ENCODE measurements at places on chromosomes 6 and 20. TPM values are rescaled to one million over a fixed set of nuclear protein-coding genes. Genes with fewer than 3 reads are reported as not detected.

- H3K4me1 ChIP-seq = no peaks in the 10 kb centered on the region
- peaks cover 7% of the 10 kb centered on the region for H3K27me3 ChIP-seq
- H3K4me3 ChIP-seq = no peak overlapping the region
- H3K27ac ChIP-seq = no peak overlapping the region
- no peaks in the 10 kb centered on the region for H3K36me3 ChIP-seq
Observed at GRCh38 chr6:37741757-37742400, 44.2 kb upstream of the MDGA1 start.

Gene ADAM33
- not detected for total RNA-seq

Gene ABCC10
- 31.9 TPM for total RNA-seq

GRCh38 chr6:96789871-96790270 is 47.4 kb downstream of the GPR63 start:
- DNase-seq = no peak
- no peak overlapping the region for H3K27ac ChIP-seq
- H3K4me1 ChIP-seq = no peaks in the 10 kb centered on the region
- H3K36me3 ChIP-seq = no peaks in the 10 kb centered on the region

DNA sequence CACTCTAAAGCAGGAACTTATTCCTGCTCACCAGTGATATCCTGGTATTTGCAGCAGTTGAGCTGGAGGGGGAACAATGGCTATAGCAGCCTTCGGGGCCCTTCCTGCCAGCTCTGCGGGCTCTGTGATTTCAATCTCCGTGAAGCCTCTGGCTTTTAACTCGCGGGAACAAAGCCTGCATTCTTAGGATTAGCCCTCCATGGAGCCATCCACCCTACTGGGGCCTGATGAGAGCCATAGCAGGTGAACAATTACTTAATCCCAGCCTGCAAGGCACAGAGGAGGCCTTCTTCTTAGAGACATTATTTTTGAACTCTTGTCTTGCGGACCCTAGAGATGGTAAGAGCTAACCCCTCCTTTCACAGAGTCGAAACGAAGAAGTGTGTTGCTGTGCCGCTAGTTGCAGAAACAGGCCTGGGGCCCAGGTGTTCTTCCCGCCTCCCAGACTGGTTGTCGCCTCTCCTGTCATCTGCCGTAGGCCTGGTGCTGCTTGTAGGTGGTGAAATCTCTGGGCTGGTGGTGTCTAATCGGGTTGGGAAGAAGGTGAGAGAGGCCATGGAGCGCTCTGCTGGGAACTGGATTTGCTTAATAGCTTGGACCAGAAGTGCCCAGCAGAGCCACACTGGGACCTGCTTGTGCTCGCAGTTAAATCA is 9.7 kb downstream of the GHRH start:
- DNase-seq = no peak
- H3K27ac ChIP-seq = no peak overlapping the region
- no peaks in the 10 kb centered on the region for H3K4me1 ChIP-seq
- no peak overlapping the region for H3K4me3 ChIP-seq
- no peaks in the 10 kb centered on the region for H3K36me3 ChIP-seq
